ENCODE measurements at places on chromosomes 1 and 21.

GRCh38 chr1:152585586-152585985, 5.3 kb upstream of the LCE3D start:
- DNase-seq = no peak

DNA sequence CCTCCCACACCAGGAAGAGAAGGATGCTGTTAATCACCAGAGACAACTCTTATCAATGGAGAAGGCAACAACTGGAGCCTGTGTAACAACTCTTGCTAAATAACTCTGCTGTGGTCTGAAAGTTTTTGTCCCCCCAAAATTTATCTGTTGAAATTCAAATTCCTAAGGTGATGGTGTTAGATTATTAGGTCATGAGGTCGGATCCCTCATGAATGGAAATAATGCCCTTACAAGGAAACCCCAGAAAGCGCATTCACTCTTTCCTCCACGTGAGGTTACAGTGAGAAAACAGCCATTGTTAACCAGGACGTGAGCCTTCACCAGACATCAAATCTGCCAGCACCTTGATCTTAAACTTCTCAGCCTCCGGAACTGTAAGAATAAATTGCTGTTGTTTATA, 141.9 kb upstream of the CXADR start:
- no peak for DNase-seq

DNA sequence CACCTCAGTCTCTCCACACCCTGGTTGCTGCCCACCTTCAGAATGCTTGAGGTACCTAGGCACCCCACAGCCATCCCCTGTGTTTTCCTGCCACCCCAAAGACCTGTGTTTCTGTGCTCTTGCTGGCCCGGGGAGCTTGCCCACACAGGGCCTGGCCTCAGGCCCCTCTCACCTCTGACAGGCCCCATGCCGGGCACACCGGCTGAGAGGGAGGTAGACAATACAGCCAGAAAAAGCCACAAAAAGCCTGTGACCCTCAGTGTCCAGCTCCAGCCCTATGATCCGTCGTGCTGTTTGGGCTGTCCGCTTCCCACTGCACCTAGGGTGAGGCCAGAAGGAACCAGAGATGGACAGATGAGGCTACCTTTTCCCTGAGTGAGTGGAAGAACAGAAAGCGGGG, 11.4 kb downstream of the SEMA6C start:
- DNase-seq = no peak

DNA sequence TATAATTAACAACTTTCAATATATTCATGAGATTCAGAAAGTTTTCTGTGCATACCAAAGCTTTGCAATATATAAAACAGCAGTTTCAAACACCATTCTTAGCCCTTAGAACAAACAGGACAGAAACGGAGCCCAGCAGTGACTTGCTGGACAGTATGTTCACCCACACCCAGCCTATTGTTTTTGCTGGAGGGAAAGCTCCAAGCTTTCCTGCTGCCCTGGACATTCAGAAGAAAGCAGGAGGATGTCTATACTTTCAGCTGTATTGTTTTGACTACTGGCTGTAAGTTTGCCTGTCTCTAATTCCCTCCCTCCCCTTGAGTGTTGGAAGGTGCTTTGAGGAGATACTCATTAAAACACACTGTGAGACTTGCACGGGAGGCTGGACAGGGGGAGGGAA, 9.6 kb downstream of the DENND2C start:
- no peak for DNase-seq

DNA sequence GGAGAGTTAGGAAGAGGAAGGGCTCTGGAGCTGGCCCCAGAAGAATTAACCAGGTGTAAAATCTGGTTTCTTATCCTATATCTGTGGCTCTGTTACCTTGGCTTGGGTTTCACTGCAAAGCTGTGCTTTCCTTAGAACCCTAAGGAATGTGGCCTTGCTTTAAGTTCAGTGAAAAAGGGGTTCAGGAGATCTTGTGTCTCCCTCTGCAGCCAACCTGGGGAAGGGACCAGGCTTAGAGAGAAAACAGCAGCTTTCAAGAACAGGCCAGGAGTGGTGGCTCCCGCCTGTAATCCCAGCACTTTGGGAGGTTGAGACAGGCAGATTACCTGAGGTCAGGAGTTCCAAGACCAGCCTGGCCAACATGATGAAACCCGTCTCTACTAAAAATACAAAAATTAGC, 16.1 kb upstream of the MYCL start:
- no peak for DNase-seq

- DNase-seq = no peak
Observed at GRCh38 chr1:229696385-229696784, 70.3 kb downstream of the URB2 start.
